ENCODE measurements at places on chromosomes 3 and 15.

- H3K27me3 ChIP-seq = no peaks in the 10 kb centered on the region
- no peak for DNase-seq
- no peaks in the 10 kb centered on the region for H3K36me3 ChIP-seq
- no peak overlapping the region for H3K4me3 ChIP-seq
- no peak overlapping the region for H3K27ac ChIP-seq
- peaks cover 7% of the 10 kb centered on the region for H3K4me1 ChIP-seq
These were observed 21.3 kb downstream of the THBS1 start for GRCh38 chr15:39602143-39602542.

DNA sequence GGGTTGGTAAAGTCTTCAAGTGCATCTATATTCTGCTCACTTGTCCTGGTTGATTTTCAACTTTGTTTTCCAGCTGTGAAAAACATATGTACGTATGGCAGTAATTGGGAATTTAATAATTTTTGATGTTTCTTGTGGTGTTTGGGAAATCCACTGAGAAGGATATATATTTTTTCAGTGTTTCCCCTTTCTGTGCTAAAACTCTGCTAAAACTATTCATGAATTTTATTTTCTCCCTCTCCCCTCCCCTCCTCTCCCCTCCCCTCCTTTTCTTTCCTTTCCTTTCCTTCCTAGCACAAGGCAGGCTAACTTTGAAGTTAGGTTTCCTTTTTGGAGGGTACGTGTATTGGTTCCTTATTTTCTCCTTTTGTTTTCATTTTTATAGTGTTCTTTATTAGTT, 220.7 kb downstream of the PDCD6IP start:
- H3K27me3 ChIP-seq = no peaks in the 10 kb centered on the region
- no peaks in the 10 kb centered on the region for H3K36me3 ChIP-seq
- no peak overlapping the region for H3K27ac ChIP-seq
- H3K4me1 ChIP-seq = no peaks in the 10 kb centered on the region
- DNase-seq = no peak
- H3K4me3 ChIP-seq = no peak overlapping the region

- no peaks in the 10 kb centered on the region for H3K27me3 ChIP-seq
- no peak for DNase-seq
- no peak overlapping the region for H3K27ac ChIP-seq
- H3K4me3 ChIP-seq = no peak overlapping the region
- H3K36me3 ChIP-seq = no peaks in the 10 kb centered on the region
These were observed 30.6 kb upstream of the SLC6A1 start for GRCh38 chr3:10961921-10962320.

DNA sequence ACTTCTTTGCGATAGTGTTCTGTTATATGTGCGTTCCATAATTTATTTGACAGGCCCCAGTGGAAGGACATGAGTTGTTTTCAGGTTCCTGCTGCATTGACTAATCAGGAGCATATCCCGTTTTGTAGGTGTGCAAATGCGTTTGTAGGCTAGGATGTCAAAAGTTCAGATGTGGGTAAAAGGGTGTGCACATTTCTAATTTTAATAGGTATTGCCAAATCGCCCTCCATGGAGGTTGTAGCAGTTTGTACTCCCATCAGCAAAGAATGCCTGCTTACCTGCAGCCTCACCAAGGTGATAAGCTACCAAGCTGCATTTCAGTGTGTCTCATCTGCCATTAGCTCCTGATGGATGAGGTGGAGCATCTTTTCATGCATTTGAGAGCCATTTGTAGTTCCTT, 36.3 kb downstream of the KLF13 start:
- H3K4me3 ChIP-seq = no peak overlapping the region
- H3K27me3 ChIP-seq = no peaks in the 10 kb centered on the region
- H3K36me3 ChIP-seq = no peaks in the 10 kb centered on the region
- H3K4me1 ChIP-seq = peaks cover 7% of the 10 kb centered on the region
- no peak for DNase-seq

- no peaks in the 10 kb centered on the region for H3K36me3 ChIP-seq
- no peak for DNase-seq
- H3K27ac ChIP-seq = no peak overlapping the region
- H3K4me3 ChIP-seq = no peak overlapping the region
These were observed 49.0 kb downstream of the CLDN11 start for GRCh38 chr3:170467571-170468147.

Measured in endothelial cell of umbilical vein (primary cell).